SK-N-MC (cell line): ENCODE measurements at places on chromosomes 6 and 20.

GRCh38 chr20:48819821-48820648, 7.8 kb downstream of the PREX1 start:
- DNase-seq, result no peak

- no peak for DNase-seq
Measured at GRCh38 chr6:89145956-89146717, at the start of gene PM20D2. TSS of gene PM20D2 (plus strand) at chr6:89146055. CDS start at chr6:89146145, 90 bp downstream.

GRCh38 chr6:127092466-127092865, 26.0 kb upstream of the RSPO3 start:
- DNase-seq, result no peak

DNA sequence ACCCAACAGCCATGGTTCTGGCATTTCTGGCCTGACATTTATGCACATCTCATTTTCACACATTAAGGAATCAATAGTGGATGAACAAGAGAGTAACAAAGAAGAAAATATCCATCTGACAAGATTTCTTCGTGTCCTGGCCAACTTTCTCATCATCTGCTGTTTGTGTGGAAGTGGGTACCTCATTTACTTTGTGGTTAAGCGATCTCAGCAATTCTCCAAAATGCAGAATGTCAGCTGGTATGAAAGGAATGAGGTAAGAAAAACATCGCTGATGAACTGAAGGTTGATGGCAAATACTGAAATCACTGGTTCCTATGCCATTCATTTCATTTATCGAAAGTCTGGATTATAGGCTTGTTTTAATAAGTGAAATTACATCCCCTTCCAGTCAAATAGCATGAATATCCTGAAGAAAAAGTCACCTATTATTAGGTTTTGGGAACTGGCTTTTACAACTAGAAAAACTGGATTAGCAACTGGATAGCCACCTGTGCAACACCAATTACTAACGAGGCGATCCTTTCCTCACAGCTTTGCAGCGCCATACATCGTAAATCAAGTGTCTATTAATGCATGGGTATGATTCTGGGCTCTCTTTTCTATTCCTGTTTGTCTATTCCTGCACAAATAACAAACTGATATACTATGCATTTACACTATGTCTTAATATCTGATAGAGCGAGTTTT, 50.2 kb upstream of the NOP56 start:
- no peak for DNase-seq

DNA sequence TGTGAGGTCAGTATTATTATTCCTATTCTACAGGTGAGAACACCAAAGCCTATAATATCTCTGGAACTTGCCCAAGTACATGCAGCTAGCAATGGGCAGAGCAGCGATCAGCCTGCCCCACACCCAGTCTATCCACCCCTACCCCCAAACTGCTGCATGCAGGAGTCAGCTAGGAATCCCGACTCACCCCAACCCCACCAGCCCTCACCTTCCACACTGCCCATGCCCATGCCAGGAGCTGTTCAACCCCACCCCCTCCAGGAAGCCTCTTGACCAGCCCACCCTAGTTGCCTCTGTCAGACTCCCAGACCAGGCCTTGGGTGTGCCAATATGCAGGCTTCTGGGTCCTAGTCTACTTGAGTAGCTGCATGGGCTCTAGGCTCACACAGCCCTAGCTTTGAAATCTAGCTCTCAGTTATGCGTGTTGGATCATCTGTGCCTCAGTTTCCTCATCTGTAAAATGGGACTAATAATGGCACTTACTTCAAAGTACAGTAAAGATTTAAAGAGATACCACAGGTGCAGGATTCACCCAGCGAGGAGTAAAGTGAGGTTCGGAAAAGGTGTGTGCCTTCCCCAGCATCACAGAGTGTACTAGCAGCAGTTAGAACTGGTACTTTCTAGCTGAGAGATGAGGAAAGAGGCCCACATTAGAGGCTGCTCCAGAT, 173.2 kb downstream of the VEGFA start:
- no peak for DNase-seq

GRCh38 chr20:59443550-59443949, 143.1 kb downstream of the EDN3 start:
- DNase-seq, result peak; percentile 53
